ENCODE measurements at places on chromosomes 7 and 10.

DNA sequence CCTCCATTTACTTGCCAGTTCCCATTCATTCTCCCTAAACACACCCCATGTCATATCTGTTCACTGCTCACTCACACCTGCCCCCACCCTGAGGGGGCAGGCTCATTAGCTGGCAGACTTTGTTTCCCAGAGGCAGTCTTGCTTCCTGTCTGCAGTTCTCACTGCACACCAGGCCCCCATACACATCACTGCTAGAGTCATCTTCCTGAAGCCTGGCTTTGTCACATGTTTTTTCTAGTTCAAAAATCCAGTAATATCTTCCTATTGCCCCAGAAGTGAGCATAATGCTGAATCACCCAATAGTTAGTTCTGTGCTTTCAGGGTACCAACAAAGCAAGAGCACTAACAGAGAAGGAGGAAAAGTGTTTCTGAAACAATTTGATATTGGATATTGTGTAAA is 1.9 kb downstream of the LRRC72 start:
- no peak for DNase-seq

DNA sequence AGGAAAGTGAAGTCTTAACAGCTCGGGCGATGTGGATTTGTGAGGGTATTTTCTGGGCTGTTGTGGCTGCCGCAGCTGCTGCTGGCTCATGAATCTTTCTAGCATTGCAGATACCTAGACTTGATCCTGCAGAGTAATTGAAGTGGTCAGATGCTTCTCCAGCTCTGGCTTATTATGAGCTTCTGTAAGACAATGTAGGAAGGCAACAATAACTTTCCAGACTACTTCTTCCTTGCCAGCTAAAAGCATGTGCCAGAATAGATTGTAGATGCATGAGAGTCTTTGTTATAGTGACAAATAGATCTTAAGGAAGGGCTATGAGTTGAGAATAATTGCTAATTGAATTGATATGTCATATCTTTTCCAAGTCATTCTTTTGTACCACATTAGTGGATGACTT is 461.4 kb upstream of the POT1 start:
- no peak for DNase-seq

GRCh38 chr7:150862356-150862755 is 10.0 kb downstream of the AOC1 start:
- no peak for DNase-seq

GRCh38 chr7:118657391-118658005 is 433.0 kb downstream of the ANKRD7 start:
- DNase-seq: no peak

GRCh38 chr10:80356989-80357850 is 639 bp downstream of the DYDC2 start:
- DNase-seq: no peak

- no peak for DNase-seq
These were observed 16.7 kb upstream of the CCDC3 start for GRCh38 chr10:13018171-13018570.

DNA sequence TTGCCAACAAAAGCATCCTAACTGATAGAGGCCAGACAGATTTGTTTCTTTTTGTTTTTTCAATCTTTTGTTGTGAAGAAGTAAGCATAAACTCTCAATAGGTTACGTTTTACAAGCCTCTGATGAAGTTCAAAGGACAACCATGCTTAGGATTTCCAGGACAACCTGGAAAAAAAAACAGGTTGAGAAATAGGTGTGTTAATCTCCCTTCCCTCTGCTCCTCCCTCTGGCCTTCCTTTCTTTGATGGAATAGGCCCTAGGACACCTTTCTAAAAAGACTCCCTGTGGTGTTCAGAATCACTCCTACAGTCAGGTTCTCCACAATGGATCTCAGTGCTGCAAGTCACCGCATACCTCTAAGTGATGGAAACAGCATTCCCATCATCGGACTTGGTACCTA is at the start of gene AKR1D1:
TSS of gene AKR1D1 (plus strand) at position 264 of the 400 bp plus-strand sequence. CDS start at position 324, 60 bp downstream.
- DNase-seq: no peak

DNA sequence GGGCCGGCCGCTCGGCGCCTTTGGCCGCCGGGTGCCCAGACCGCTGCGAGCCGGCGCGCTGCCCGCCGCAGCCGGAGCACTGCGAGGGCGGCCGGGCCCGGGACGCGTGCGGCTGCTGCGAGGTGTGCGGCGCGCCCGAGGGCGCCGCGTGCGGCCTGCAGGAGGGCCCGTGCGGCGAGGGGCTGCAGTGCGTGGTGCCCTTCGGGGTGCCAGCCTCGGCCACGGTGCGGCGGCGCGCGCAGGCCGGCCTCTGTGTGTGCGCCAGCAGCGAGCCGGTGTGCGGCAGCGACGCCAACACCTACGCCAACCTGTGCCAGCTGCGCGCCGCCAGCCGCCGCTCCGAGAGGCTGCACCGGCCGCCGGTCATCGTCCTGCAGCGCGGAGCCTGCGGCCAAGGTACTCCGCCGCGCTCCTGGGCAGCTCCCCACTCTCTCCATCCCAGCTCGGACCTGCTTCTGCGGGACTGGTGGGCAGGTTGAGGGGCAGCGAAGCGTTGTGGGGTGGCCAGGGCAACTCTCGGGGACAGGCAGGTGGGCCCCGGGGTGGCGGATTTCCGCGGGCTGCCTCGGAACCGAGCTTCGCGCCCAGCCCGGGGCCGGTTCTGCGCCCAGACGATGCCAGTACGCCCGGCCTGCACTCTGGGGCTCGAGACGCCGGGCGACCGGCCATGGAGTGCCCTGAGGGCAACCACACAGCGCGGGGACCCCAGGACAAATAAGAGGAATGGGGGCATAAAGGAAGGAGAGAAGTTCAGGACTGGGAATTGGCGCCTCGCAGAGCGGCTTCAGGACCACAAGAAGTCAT is 578 bp downstream of the HTRA1 start:
- DNase-seq: no peak

DNA sequence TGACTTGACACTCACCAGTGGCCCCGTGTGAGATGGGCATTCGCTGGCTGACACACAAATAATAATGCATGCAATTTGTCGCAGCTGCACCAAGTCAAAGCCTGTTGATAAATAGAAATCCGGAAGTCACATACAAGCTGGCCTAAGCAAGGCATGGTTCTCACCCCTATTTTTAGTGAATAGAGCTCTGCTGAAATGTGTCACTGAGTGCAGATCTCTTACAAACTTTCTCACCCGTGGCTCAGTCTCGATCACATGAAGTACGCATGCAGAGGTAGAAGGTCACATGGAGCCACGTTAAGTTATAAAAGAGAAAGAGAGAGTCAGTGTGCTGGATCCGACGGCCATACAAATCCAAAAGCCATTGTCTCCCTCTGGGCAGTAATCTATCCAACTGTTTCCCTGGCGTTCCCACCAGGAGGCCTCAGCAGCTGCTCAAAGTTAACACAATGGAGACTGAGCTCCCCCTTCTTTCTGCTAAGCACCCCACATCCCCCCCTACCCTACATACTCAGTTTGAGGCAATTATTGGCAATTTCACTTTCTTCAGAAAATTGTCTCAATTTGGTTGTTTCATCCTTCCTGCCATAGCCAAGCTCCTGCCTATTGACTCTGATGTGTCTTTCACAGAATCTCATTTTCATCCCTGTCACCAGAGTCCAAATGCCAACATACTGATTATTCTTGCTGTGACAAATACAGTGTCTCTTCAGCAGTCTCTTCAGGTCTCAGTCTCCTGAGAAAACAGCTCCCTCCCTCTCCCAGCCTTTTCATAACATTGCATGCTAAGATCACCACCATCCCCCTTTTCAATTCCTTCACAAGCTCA is 473.3 kb upstream of the NRP1 start:
- no peak for DNase-seq

GRCh38 chr10:125802131-125802530 is 20.9 kb downstream of the UROS start:
- DNase-seq: no peak

DNA sequence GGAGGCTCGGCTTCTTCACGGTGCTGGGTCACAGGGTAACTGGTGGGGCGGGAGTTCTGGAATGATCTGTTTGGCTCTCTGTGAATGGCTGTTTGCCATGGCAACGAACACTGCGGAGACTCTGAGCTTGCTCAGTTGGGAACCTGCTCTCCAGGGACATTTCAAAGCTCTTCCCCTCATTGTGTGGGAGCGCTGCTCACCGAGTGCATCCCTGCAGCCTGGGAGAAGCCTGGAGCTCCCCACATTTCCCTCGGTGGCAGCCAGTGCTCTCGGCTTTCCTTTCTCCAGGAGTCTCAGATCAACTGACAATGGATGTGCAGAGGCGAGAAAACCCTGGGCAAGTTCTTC is 57.6 kb upstream of the CACUL1 start:
- no peak for DNase-seq

Data from activated CD8-positive, alpha-beta memory T cell treated with anti-CD3 and anti-CD28 coated beads for 4 hours (primary cell).